ENCODE measurements at places on chromosomes 11 and 22.

- DNase-seq, result no peak
Measured at GRCh38 chr11:69013009-69013951, at the start of gene MRGPRF. Gene MRGPRF (minus strand): TSS chr11:69013246. CDS start chr11:69009901, 3,345 bp downstream.

DNA sequence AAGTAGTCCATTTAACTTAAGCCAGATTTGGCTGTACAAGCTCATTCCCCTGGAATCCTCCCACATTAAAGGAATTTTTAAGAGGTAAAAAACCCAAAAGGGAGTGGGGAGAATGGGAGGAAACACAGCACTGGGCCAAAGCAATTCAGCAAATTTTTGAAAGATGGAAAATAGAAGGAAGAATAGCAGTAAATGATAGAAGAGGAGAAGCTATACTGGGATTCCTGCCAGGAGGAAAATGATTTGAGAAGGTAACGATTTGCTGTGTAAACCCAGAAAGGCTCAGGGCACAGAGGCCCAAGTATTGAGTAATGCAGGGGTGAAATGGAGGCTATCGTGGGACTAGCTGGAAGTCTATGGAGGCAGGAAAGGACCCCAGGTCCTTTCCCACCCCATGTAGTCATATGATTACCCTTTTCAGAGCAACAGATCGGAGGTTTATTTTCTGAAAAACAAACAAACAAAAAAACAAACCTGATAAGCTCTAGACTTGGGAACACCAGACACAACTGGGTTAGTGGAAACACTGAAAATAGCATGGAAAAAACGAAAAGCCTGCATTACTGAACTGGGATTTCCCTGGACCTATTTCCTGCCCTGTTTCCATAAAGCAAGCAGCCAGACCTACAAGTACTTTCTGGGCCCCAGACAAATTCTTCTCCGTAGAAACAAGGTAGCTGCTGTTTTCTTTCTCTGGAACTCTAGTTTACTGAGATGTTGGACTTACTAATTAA is 140.0 kb downstream of the SWAP70 start:
- no peak for DNase-seq

- no peak for DNase-seq
Measured at GRCh38 chr11:1389932-1390568, at the start of gene BRSK2. Gene BRSK2 (plus strand): TSS chr11:1389934. CDS start chr11:1390285, 351 bp downstream.

DNA sequence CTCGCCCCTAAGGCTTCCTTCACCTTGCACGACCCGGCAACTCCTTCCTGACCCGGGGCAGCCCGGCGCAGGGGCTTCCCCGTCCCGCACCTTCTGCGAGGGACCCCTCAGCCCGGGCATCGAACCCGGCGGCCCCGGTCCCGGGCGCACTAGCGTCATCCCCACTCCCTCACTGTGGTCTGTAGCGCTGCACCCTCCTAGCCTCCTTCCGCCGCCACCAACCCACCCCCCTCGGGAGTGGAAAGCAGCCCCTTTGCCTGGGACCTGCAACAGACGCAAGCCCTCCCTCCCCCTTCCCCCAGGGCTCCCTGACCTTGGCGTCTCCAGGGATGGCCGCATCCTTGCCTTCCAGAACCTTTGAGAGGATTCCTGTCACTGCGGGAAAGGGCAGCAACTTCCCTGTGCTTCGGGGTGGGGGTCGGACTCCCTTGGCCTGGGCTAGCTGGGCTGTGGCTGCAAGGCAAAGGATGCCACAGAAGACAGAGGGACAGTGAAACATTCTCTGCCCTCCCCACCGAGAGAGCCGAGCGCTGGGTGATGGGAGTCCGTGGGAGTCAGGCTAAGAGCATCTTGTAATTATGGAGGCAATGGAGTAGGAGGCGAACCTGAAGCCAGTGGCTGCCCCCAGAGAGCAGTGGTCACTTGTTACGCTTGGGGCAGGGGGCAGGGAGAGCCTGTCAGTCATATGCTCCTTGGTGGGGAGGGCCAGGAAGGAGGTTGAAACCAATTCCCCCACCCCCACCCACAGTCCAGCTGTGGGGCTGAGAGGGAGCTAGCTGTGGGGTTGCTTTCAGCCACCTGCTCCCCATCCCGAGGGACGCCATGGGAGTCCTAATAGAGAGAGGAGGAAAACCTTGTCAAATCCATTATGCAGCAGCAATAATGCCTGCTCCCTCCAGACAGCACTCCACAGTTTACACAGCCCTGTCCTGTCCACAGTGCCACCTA is 920 bp downstream of the TMEM132A start:
- no peak for DNase-seq

GRCh38 chr11:33829430-33830141 is 55.3 kb upstream of the FBXO3 start:
- DNase-seq, result peak; percentile 56

- DNase-seq, result peak; percentile 89
Measured at GRCh38 chr22:42615092-42615859, 593 bp upstream of the POLDIP3 start.

GRCh38 chr11:112511271-112511670 is 250.6 kb upstream of the PLET1 start:
- no peak for DNase-seq

GRCh38 chr11:64244107-64244506 is 2.6 kb downstream of the PPP1R14B start:
- DNase-seq, result no peak

DNA sequence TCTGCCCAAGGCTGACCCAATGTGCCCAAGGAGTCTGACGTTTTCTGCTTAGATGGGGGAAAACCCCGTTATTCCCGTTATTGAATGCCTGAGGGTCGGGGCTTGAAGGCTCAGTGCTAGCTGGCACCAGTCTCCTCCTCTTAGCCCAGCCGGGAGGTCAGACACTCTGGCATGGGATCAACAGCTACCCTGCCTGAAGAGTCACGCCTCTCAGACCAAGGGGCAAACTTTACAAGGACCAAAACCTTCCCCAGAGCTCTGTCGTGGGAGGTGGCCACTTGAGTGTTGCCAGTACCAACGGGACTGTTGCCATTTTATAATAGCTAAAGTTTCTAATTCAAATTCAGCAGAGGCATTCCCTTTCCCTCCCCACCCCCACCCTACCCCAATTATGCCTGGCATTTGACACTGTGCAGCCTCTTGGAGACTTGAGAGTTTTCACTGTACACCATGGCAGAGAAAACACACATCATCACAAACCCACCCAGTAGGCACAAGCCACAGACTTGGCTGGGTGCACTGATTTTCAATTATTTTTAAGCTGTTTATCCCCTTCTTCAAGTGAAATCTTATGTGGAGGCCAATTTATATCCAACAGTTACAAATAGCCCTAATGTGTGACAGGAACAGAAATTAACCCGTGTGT is 137.5 kb upstream of the SYT13 start:
- DNase-seq, result no peak

GRCh38 chr11:61757213-61757862 is 4.9 kb downstream of the MYRF start:
- DNase-seq, result no peak

GRCh38 chr11:39327302-39327701 is 2132.2 kb downstream of the LRRC4C start:
- DNase-seq, result no peak

GRCh38 chr11:88179971-88180629 is 4.9 kb upstream of the RAB38 start:
- DNase-seq, result no peak

GRCh38 chr22:43263645-43264514 is 76.9 kb upstream of the TTLL12 start:
- peak; percentile 88 for DNase-seq

- DNase-seq, result no peak
Measured at GRCh38 chr22:49178246-49179005, 649.2 kb downstream of the BRD1 start.

- DNase-seq, result no peak
Measured at GRCh38 chr11:8772571-8773519, 90.3 kb downstream of the RPL27A start.

- peak; percentile 52 for DNase-seq
Measured at GRCh38 chr22:22576244-22576988, 17.4 kb upstream of the PRAME start.

DNA sequence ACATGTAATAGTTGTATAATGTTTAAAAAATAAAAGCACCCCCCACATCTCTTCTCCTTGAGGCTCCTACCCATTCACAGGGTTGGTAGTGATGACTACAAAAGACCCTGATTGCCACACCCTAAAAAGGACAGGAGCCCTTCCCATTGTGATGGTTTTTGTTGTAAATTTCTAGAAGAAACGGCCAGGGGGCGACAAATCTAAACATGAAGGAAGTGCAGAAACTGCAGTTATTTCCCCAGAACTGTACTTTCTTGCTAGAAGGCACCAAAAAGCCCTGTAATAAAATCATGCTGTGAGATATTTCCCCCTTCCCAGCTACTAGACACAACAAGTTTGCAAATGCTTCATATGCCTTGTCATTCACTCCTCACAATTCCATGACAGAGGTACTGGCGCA is 10.8 kb downstream of the PRR5L start:
- DNase-seq, result peak; percentile 16

- DNase-seq, result no peak
Measured at GRCh38 chr11:58938398-58938797, 890 bp upstream of the GLYATL1 start.

GRCh38 chr11:43697679-43698078 is 17.1 kb downstream of the HSD17B12 start:
- DNase-seq, result no peak

DNA sequence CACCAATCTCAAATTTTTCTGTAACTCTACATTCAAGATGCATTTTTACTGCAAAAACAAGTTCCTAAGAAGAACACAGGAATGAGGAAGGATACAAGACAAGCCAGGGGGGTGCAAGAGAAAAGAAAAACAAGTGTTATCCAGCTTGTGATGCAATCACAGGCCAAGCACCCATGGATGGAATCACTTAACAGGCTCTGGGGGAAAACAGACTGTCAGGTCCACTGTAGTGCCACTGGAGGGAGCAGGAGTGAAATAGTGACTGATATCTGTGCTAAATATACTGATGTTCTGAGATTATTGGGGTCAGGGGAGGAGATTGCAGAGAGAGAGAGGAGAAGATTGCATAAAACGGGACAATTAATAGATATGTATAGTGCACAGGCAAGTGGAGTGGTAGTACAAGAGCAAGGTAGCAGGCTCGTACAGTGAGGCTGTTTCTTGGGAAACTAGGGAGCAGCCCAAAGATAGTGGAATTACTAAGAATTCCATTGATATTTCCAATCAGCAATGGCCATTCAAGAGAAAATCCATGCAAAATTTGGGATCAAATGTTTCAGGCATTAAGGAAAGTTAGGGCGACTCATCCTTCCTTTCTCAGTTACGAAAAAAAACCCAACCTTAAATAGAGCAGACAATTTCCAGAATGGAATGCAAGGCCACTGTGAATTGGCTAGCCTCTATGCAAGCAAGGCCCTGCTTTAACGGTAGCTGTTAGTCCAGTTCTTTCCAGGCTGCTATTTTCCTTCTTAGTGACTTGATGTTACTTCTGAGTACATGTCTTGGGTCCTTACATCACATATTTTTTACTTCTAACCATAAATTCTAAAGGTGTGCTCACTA is 52.2 kb upstream of the CEP126 start:
- DNase-seq, result no peak
